AG08396 (cell line): ENCODE measurements at places on chromosomes 13 and 19.

GRCh38 chr13:28531845-28532387 is 37.0 kb upstream of the FLT1 start:
- DNase-seq: peak; percentile 46

- DNase-seq: no peak
These were observed 402.6 kb downstream of the KLF12 start for GRCh38 chr13:73731564-73731963.

DNA sequence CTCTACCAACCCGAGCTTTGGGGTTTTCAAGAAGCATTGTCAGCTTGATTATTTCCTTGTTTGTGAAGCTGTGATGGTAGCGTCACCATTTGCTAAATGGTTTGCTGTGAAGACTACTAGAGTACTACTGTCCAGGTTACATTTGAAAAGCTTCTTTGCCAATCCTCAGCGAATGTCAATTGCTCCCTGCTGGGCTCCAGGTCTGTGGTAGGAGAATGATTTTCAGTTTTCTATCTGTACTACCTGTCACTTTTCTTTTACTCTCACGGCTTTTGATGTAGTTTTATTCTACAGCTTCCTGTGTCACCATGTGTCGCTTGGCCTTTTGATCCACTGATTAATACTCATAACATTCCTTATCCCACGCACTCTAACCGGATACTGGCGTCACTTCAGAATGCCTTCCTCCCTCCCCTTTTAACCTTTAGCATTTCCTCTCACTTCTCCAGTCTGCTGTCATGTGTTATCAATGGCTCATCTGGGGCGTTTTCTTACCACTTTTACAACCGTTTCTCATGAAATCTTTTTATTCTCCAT is 7.5 kb upstream of the GPR183 start:
- no peak for DNase-seq

DNA sequence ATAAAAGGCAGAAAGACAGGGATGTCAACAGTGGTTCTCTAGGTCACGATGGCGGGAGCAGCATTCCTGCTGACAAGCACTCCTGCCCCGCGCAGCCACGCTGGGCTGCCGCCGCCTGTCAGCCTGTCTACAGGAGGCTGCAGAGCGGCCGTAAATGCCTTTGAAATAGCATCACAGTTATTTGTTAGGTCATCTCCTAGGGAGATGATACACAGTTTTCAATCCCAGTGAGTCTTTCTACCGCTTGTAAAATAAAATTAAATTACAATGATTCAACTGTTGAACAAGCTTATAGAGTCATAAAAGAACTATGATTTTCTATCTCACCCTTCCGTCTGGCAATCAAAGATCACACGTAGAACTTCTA is 7.3 kb upstream of the SLC7A9 start:
- no peak for DNase-seq

GRCh38 chr19:50717891-50718254 is 1.7 kb downstream of the SHANK1 start:
- no peak for DNase-seq

DNA sequence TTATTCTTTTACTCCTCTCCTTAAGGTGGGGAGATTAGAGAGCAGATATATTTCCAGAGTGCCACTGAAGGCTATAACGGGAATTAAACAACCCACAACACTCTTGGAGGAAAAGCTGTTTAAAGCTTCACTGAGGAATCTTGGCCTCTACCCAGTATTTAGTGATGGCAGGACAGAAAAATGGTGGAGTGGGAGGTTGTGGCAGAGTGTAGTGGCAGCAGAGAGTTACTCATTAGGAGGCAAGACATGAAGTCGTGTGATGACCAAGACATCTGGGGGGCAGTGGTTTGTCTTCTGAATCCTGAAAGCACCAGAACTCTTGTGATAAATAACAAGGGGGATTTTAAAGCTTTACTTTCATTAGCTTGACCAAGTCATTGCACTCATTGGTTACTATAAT is 563.5 kb upstream of the SLITRK5 start:
- no peak for DNase-seq

GRCh38 chr19:33075519-33075918 is 5.5 kb upstream of the GPATCH1 start:
- DNase-seq: no peak

DNA sequence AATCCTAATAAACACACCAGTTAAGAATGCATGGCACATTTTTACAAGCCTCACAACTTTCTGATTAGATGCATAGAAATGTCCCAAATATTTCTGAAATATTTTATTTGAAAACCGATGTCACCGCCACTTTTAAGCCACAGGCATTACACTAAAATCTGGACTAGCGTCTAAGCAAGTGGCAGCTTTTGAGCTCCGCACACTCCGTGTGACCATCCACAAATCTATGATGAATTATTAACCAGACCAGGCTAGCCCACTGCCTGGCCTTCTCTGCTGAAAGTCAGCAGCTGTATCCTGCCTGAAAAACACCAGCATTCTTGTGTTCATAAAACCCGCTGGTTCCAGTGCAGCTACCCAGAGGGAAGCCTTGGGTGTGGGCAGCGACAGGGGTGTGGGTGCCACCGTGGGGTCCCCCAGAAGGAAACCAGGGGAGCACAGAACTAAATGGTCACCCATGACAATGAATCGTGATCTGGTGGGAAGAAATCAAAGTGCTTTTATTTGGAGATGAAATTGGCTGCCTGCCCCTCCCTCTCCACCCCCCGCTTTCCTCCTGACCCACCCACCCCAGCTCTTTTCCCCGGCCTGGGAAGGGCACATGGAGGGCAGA is 13.8 kb downstream of the RASA3 start:
- peak; percentile 47 for DNase-seq

- no peak for DNase-seq
These were observed at the start of gene OLFM2 for GRCh38 chr19:9936326-9937000. TSS of gene OLFM2 (minus strand) at chr19:9936515. CDS start at chr19:9936366, 149 bp downstream.

GRCh38 chr19:34639491-34640085 is 37.4 kb downstream of the SCGB2B2 start:
- peak; percentile 41 for DNase-seq

DNA sequence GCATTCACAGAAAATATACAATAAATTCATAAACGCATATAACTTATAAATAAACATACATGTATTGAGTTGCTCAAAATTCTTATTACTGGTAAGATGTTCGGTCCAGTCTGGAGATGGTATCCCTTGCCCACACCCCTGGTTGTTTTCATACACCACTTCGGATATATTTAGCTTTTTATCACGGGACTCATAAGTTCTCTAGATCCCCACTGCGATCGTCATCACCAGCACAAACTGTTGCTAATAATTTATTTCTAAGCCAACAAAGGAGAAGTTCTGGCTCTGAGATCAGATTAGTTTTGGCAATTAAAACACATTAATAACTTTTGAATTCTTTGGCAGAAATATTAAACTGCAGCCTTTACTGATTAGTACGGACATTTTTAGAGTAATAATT is 23.0 kb upstream of the SGCG start:
- DNase-seq: no peak

DNA sequence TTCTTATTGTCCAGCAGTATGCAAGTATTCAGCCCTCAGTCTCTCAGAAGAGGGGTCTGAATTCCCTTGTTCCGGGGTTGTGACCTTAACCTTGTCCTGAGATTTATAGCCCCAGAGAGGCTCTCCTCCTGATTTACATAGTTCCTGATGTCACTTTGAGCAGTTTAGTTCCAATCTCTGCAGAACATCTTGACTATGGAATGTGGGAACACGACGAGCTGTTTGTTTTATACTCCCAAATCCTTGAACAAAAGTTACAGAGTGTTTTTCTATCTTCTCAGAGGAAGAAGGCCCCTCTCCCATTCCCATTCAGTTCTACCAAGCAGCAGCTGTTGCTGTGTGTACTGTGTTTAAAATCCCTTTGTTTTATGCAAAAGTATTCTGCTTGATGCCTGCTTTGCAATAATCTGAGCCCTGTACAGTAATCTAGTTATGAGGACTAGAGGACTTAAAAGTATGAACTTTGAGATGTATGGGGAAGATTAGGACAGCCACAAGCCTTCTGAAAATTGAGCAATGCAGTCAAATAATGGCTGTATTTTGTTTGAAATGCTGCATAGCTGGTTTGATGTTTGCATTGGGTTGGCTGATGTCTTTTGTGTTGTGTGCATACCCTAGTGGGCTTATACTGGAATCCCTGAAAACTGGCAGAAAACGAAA is 74.7 kb downstream of the KL start:
- DNase-seq: no peak

DNA sequence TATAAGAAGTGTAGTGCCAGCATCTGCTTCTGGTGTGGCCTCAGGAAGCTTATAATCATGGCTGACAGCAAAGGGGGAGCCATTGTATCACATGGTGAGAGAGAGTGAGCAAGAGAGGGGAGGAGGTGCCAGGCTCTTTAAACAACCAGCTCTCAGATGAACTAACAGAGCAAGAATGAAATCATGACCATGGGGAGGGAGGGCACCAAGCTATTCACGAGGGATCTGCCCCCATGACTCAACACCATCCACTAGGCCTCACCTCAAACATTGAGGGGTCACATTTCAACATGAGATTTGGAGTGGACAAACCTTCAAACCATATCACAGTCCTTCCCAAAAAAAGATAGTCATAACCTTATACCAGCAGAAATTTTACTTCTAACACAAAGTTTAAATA is 174.0 kb downstream of the GPC5 start:
- DNase-seq: no peak

GRCh38 chr13:110216398-110217041 is 90.4 kb downstream of the COL4A1 start:
- DNase-seq: peak; percentile 45

- peak; percentile 34 for DNase-seq
These were observed 6.7 kb upstream of the PCDH17 start for GRCh38 chr13:57624565-57625435.

DNA sequence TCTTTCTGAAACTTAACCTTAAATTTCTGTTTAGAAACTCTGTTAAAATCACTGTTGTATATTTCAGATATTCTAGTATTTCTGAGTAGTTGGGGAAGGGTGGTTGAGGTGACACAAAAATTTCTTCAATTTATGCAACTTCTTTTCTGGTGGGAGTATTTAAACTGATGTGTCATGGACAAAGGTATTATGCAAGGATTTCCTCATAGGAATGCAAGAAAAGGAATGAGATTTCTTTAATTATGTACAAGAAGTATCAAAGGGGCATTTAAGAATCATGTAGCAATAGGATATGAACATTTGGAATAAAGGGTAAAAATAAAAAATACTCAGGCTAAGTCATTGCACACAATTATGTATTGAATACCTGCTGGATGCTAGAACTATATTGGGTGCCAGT is 575.8 kb upstream of the KLF12 start:
- no peak for DNase-seq

GRCh38 chr13:34942732-34943435 is 814 bp downstream of the NBEA start:
- DNase-seq: peak; percentile 5

GRCh38 chr19:2083174-2083854 is 12.8 kb downstream of the MOB3A start:
- DNase-seq: no peak

DNA sequence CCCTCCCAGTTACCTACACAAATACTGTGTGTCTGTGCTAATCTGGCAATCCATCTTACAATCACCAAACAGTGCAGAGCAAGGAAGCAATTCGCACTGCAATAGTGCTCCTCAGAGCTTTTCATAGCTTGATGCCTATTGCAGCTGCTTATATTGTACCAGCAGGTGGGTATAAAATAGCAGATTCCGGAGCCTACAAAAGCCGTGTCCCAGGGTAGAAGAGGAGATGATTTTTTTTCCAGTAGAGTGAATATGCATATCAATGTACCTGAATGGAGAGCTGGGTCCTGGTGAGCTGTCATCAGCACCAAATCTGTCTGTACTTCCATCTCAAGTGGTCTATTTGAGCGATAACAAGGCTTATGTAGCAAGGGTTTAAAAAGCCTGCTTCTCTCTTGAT is 668.4 kb downstream of the DIAPH3 start:
- no peak for DNase-seq

- DNase-seq: no peak
These were observed 44.1 kb downstream of the SLITRK6 start for GRCh38 chr13:85755123-85755522.

DNA sequence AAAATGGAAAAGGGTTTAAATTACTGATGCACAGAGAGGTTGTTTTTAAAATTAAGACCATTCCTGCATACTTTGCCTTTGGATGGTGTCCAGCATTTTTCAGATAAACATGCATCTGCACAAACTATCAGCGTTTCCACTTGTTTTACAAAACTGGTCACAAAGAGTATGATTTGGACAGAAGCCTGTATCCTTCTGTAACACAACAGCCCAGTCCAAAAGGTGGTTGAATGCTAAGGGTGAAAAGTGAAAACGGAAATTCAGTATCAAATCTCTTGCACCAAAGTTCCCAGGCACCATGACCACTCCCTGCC is 21.7 kb upstream of the DOCK9 start:
- no peak for DNase-seq

DNA sequence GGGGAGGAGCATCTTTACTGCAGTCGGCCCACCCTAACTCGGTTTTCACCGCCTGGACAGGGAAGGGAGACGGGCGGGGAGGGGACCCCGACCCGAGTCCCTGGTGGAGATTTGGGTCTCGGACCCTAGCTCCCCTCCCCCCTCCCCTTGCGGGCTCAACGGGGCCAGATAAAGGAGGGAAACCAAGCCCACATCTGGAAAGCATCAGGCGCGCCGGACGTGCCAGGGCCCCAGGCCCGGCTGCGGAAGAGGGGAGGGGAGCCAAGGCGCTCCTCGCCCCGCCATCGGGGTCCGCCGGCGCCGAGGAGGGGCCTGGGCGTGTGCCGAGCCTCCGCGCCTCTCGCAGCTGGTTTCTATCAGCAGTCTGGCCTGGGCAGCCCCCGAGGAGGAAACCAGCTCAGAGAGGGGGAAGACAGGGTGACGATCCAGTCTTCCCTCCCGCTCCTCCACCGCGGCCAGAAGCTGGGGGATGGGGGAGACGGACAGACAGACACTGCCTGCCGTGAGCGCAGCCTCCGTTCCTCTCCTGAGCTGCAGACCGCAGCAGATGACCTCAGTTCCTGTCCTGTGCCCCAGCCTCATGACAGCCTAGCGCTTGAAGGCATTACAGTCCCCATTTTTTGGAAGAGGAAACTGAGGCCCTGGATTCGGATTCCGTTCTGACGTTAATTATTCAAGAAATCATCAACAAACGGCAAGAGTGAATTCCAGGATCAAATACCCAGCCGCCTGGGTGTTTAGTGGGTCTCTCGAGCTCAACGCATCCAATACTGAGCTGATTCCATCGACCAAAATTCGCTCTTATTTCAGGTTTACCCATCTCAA is 3.6 kb upstream of the GNG8 start:
- DNase-seq: peak; percentile 77

DNA sequence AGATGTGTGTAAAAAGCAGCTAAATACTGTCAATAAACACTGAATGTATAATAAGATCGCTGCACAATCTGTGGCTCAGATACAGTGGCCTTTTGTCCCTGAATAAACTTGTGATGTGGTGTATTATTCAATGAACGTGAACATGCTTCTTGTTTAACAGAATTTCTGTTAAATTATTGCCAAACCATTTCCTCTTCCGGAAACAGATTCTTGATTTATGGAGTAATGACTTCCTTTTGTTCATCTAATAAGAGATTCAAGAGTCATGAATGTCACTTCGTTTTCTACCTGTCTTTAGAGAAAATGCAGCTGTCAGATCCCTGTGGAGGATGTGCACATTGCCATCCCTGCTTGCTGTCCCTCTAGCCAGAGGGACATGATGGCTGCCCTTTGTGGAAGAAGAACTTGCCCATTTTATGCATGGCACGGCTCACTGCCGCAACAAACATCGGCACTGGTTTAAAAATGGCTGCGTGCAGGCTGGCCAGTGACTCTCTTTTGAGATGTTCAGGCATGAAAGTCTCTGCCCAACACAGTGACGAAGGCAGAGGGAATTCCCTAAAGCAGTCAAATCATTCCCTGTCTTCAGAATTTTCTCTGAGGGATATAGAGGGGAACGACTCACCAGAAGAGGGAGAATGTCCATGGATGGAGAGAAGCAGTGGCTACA is 3.1 kb upstream of the TNFSF13B start:
- no peak for DNase-seq

- DNase-seq: no peak
These were observed 28.4 kb downstream of the ANKRD27 start for GRCh38 chr19:32646556-32646955.
